A172 (cell line): ENCODE measurements at places on chromosomes 3 and 15.
A peak's percentile ranks its signal among the peaks of the same experiment; 100 is the strongest.

DNA sequence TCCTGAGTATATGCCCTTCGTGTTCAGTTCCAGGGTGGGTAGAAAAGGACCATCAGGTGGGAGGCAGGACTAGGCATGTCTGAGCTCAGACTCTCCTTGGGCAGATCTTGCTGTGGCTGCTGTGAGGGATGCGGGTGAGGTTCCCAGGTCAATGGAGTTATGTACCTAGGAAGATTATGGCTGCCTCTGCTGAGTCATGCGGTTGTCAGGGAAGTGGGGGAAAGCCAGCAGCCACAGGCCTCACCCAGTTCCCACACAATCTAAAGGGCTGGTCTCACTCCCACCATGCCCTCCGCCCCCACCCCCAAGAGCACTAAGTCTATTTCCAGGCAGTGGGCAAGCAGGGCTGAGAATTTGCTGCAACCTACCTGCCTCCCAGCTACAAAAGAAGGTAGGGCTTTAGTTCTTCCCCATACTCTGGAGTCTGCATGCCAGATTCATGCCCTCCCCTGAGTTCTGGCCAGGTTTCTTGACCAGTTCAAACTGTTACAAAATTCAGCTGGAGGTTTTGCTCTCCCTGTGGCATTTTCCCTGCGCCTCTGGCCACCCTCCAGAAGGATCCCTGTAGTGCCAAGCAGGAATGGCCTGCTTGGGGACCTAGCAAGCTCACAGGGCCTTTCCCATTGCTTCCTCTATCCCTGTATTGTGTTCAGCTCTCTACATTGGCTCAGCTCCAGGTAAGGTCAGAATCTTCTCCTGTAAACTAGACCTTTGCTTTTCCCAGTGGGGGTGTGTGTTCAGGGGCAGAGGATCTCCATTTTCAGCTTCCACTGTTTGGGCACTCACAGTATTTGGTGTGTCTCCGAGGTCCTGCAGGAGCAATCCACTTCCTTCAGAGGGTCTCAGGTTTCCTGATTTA, 12.7 kb upstream of the TMCO5A start:
- peak; percentile 40 for DNase-seq

- DNase-seq: no peak
Observed at GRCh38 chr15:57451555-57451954, 75.2 kb downstream of the CGNL1 start.

DNA sequence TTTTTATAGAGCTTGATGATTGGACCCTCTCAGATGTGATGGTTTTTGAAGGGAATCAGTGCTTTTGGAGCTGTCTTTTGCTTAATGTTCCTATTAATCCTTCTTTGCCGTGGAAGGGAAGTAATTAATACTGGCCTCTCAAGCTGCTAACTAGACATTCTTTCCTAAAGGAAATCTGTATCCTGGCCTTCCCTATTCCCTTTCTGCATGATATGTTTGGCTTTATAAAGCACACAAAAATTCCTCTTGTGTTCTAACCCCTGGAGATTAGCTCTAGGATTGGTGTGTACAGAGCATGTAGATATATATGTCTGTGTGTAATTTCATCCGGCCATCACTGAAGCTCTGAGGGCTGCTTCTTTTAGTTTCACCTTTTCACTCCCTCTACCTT, 6.9 kb downstream of the ATXN7 start:
- no peak for DNase-seq

DNA sequence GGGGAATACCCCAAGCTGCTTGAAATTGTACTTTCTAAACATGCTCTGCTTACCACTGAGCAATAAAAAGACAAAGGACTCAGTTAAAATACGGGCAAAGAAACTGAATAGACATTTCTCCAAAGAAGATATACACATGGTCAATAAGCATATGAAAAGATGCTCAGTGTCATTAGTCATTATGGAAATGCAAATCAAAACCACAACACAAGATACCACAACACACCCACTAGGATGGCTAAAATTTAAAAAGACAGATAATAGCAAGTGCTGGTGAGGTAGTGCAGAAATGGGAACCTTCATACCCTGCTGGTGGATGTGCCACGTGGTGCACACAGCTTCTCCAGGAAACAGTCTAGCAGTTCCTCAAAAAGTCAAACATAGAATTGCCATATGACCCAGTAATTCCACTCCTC, 21.3 kb downstream of the LRIG1 start:
- DNase-seq: no peak

DNA sequence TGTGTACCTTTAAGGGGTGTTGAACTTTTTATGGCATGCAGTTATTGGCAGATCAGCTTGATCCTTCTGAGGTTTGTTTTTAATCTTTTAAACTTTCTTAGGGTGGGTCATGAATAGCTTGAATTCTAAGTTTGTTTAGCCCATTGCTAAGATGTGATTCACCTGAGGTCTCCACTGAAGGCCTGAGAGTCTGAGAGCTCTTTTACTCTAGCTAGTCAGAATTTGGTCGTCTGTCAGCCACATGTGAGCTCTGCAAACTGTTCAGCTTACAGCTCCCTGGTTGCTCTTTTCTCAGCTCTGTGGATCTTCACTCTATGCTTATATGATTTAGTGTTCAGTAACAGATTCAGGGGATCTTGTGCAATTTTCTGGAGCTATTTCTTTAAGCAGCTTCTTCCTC, 161.3 kb downstream of the ABHD5 start:
- no peak for DNase-seq

- no peak for DNase-seq
Observed at GRCh38 chr15:57114070-57114469, 195.6 kb downstream of the TCF12 start.

- no peak for DNase-seq
Observed at GRCh38 chr15:38666865-38667510, 102.4 kb upstream of the RASGRP1 start.

GRCh38 chr15:69712991-69713390, 260.4 kb downstream of the RPLP1 start:
- no peak for DNase-seq

DNA sequence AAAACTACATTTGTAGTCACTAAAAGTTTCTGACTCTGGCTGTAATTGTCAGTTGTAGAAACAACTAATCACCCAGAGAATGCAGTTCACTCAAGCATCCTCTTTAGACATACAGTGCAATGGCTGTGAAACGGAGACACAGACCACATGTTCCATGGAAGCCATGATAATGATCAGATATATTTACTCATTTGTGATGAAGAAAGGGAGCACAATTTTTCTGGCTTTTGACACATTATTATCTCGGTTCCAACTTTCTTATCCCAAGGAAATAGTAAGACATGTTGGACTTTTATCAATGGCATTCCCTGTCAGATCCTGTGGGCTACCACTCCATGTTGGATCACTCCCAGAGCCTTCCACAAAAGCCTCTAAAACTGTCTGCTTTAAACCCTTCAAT, 215.0 kb upstream of the LRIG1 start:
- DNase-seq: no peak
